Fibroblast of lung (primary cell): ENCODE measurements at places on chromosomes 6 and 20. TPM values are rescaled to one million over a fixed set of nuclear protein-coding genes. Genes with fewer than 3 reads are reported as not detected.

DNA sequence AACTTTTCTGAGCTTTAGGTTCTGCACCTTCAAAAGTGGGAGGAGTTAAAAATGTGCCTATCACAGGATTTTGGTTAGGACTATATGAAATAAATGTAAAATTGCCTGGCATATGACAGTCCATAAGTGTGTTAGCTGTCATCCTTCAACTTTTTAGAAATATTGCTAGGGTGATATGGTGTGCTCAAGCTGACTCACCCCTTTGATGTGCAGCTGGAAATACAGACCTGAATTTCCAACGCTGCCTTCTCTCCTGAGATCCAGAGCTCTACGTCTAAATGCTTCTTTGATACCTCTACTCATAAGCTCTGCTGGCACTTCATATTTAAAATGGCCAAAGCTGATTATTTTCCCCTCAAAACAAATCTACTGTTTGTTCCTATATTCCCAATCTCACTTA is 2.7 kb downstream of the SLC35B3 start:
- peak; percentile 17 for DNase-seq

GRCh38 chr6:24768361-24768760 is 6.4 kb upstream of the GMNN start:
- no peak for DNase-seq

- DNase-seq, result no peak
These were observed 155.2 kb upstream of the UST start for GRCh38 chr6:148591656-148592055.

GRCh38 chr20:24736131-24736843 is 212.8 kb upstream of the CST7 start:
- DNase-seq, result peak; percentile 58

Gene TCP1
- 142 and 163 TPM in 2 replicates for polyA plus RNA-seq
